ENCODE measurements at places on chromosomes 1 and 21.

DNA sequence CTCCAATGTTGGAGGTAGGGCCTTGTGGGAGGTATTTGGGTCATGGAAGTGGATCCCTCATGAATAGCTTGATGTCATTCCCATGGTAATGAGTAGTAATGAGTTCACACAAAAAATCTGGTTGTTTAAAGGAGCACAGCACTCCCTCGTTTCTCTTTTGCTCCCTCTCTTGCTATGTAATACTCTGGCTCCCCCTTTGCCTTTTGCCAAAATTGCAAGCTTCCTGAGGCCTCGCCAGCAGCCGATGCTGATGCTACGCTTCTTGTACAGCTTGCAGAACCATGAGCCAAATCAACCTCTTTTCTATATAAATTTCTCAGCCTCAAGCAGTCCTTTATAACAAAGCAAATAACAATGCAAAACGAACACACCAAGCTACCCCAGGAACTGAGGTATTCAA, 80.9 kb downstream of the LHX9 start:
- DNase-seq: no peak

GRCh38 chr1:21241771-21242581, 48.3 kb downstream of the ECE1 start:
- DNase-seq: no peak

- no peak for DNase-seq
Measured at GRCh38 chr1:232873412-232873811, 68.2 kb downstream of the MAP10 start.

DNA sequence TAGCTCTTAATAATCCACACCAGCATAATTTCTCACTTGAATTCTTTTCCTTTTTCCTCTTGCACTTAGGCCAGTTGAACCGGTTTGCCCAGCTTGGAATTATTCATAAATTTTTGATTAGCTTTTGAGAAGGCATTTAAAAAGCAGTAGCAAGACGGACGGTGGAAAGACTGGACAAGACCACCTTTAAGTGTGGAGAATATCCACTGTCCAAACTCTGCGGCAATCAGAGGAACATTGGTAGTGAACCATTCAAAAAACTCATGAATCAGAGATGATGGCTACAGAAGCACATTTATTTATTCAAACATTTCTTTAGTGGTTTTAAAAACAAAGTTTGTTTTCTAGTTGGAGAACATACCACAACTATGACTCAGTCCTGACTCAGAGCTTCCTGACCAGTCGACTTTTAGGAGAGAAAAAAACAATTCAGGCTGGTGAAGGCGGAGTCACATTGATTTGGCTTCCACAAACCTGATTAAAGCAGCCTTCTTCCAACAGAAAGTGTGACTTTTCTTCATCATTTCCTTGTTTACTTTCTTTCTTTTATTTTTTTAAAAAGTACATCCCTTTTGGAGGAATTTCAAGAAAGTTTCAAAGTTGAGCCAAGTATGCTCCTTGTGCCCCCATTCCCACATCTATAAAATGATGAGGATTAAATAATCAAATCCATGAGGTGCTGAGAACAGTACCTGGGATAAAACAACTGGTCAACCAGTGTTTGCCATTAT, 128.8 kb downstream of the ADSS2 start:
- no peak for DNase-seq

- DNase-seq: no peak
Measured at GRCh38 chr1:230515451-230516145, 89.5 kb upstream of the PGBD5 start.

DNA sequence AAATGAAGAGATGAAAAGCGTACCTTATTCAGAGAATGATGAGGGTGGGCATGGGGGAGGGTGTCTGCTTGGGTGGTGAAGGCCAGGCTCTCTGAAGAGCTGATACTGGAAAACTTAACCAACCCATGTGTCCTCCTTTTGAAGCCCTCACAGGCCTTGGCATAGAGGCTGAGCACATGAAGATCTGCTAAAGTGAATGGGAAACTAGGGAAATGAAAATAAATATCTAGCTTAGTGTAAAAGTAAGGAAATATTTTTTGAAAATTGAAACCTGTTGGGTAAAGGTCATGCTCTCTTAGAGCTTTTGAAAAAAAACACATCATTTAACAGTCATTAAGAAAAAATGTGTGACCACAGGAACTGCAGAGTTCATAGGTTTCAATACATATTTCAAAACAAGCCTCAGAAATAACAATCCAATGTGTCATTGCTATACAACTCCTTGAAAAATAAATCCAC, 40.5 kb upstream of the RALGPS2 start:
- DNase-seq: no peak

DNA sequence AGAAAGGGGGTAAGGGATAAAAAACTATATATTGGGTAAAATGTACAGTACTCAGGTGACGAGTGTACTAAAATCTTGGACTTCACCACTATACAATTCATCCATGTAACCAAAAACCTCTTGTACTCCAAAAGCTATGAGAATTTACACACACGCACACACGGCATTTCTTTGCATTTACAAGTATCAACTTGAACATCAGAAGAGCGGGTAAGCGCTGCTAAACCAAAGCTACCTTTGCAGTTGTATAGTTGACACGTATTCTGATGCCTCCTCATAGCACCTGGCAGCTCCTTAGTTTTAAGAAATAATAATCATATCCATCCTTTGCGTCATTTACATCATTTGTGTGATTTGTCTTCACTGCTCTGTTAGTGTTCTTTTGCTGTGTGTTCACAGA, 17.6 kb downstream of the CDC42BPA start:
- DNase-seq: no peak

DNA sequence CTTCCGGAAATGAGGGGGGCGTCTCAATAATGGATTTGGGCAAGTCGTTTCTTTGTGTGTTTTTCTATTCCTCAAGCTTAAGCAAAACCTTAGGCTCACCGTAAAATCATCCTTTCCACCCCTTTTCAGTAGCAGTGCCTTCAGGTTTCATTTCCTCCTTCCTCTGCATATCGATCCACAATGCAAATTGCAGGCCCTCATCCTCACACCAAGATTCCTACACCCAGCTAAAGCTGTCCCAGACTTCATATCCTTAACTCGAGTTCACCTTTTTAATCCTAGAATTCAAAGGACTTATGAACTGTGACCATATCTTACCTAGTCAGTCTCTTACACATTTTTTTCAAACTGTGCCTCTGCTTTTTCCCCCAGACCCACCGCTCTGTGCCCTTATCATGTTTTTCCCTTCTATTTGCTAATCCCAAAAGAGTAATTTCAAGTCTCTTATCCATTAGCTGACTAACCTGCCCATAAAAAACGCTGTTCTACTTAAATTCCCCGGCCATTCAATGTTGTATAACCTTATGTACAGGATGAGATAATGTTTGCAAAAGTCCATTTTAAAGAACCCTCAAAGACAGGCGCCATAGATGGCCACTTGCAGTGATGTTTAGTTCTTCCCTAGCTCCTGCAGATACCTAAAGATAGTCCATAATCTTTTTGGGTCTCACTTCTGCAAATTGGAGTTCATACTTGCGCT, 1.5 kb downstream of the AKIRIN1 start:
- DNase-seq: no peak
